ENCODE measurements at places on chromosomes 4 and X.

DNA sequence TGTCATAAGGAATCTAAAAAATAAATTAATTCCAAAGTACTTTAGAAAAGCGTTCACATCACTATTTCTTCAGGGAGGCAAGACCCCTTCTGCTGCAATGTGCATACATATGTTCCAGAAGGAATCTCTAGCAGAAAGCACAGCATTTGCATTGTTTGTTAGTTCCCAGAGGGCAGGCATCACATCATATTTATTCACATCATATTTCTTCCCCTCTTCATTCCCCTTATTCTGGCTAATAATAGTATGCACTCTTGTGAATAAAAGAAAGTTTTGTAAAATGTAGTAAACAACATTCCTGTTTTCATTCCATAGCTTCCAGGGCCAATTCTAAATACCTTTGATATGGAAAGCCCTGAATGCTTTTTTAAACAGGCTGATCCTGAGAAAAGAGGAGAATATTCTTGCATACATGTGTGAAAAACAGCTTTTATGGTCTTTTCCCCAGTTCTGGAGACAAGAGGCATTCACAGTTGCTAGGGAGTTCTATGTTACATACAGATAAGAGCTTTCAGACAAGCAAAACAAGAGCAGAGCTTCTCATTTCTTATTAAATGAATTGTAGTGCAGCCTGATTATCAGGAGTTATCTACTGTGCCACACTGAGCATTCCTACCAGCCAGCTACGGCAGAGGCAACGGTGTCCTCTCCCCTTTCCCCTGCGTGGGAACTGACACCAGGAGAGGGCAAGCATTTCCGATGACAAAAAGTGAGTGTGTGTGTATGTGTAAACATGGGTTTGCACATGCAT, 15.2 kb downstream of the GATB start:
- no peak for DNase-seq
- no peaks in the 10 kb centered on the region for H3K27me3 ChIP-seq
- peaks cover 6% of the 10 kb centered on the region for H3K4me1 ChIP-seq
- no peak overlapping the region for H3K4me3 ChIP-seq

GRCh38 chr4:123452616-123453015, 56.0 kb downstream of the SPRY1 start:
- H3K36me3 ChIP-seq = no peaks in the 10 kb centered on the region
- H3K4me3 ChIP-seq = no peak overlapping the region
- no peak overlapping the region for H3K27ac ChIP-seq
- DNase-seq = no peak

DNA sequence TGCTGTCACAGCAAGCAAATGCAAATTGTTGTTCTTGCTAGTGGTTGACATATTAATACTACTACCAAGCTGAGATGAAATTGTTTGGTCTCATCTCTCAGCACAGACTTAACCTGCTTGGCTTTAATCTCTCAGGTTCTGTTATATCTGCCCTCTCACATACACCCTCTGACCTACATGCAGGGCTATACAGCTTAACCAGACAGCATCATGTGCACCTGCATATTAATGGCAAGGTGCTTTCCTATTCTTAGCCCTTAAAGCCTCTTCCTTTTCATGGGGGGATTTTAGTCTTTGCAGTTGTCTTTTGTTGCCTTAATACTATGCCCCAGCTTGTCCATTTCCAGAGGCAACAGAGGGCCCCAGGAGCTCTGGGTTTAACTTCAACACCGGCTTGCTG, 114.5 kb downstream of the NR3C2 start:
- no peak for DNase-seq
- no peaks in the 10 kb centered on the region for H3K4me1 ChIP-seq
- no peaks in the 10 kb centered on the region for H3K36me3 ChIP-seq
- H3K4me3 ChIP-seq = no peak overlapping the region
- H3K27me3 ChIP-seq = no peaks in the 10 kb centered on the region

- no peaks in the 10 kb centered on the region for H3K36me3 ChIP-seq
- no peak for DNase-seq
- no peak overlapping the region for H3K4me3 ChIP-seq
- no peaks in the 10 kb centered on the region for H3K4me1 ChIP-seq
- H3K27ac ChIP-seq = no peak overlapping the region
- H3K27me3 ChIP-seq = no peaks in the 10 kb centered on the region
Measured at GRCh38 chr4:144658903-144659302, 12.9 kb downstream of the HHIP start.

GRCh38 chr4:78660559-78660958, 109.0 kb downstream of the ANXA3 start:
- no peak for DNase-seq
- H3K27ac ChIP-seq = no peak overlapping the region
- peaks cover 5% of the 10 kb centered on the region for H3K4me1 ChIP-seq
- no peaks in the 10 kb centered on the region for H3K27me3 ChIP-seq
- no peak overlapping the region for H3K4me3 ChIP-seq

DNA sequence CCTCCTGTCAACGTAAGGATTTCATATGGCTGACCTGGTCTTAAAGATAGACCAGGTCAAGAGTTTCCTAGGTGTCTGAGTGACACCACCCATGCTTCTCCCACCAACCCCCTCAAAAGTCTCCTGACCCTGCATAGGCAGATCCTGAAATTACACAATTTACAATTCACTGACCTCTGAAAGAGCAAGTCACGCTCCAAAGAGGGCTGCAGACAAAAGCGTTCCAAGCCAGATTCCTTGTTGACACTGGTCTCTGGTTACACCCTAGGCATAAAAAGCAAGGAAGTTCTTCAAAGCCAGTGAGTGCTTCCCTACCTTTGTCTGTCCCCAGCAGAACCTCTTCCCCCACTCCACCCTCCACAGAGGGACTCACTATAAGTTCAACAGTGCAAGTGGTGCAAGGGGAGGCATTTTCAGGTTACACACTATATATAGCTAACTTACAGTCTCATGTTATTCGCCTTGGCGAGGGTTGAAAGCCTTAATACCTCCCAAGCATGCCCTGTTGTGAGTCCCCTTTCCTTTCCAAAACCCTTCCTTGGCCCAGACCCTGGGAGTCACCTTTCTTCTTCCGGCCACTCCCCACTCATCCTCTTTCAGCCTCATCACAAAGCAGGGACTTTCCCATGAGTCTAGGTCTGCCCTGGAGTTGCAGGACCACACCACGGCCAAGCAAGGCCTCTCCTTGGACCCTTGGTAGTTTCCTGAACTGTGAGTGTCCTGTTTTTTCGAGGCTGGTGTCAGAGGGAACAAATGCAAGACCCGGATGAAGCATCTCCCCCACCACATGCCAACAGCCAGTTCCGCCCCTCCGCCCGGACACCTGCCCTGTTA, 58.0 kb upstream of the KLF3 start:
- H3K4me1 ChIP-seq = peaks cover 10% of the 10 kb centered on the region
- peaks cover 2% of the 10 kb centered on the region for H3K36me3 ChIP-seq
- no peak overlapping the region for H3K27ac ChIP-seq
- H3K4me3 ChIP-seq = no peak overlapping the region

DNA sequence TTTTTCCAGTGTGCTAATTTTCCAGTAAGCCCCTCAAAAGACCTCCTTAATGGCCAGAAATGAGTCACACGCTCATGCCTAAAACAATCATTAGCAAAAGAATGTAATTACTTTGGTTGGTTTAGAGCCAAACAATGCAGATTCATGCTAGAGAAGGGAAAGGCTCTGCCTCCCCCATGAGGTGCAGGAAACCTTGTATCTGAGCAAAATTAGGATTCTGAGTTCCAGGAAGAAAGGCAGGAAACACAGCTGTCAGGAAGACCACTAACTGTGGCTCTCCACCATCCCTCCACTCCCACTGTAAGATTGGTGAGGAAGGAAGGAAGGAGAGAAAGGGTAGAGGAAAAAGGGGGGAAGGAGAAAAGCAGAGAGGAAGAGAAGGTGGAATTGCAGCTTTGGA, 104.9 kb upstream of the DHX15 start:
- no peaks in the 10 kb centered on the region for H3K4me1 ChIP-seq
- no peak for DNase-seq
- no peak overlapping the region for H3K27ac ChIP-seq
- H3K36me3 ChIP-seq = no peaks in the 10 kb centered on the region
- H3K4me3 ChIP-seq = no peak overlapping the region

DNA sequence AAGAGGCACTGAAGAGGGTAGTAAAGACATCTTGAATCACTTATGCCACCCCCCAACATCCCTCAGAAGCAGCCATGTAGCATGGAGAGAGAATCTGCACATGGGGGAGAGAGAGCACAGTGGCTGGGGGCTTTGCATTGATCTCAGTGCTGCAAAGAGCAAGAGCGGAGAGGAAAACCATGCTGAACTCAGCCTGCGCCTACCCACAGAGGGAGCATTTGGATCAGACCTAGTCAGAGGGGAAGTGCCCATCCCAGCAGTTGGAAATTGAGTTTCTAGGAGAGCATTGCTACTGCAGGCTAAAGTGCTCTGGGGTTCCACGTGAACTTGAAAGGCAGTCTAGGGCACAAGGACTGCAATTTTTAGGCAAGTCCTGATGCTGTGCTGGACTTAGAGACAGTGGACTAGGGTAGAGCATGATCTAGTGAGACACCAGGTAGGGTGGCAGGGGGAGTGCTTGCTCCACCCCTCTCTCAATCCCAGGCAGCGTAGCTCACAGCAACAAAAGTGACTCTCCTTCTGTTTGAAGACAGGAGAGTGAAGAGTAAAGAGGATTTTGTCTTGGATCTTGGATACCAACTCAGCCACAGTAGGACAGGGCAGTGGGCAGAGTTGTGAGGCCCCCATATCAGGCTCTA, 9.0 kb upstream of the PROM1 start:
- H3K36me3 ChIP-seq = no peaks in the 10 kb centered on the region
- no peak overlapping the region for H3K4me3 ChIP-seq
- H3K4me1 ChIP-seq = no peaks in the 10 kb centered on the region
- H3K27ac ChIP-seq = no peak overlapping the region
- no peaks in the 10 kb centered on the region for H3K27me3 ChIP-seq

Data from neuronal stem cell (in vitro differentiated cells).